Activated CD4-positive, alpha-beta T cell treated with anti-CD3 and anti-CD28 coated beads, Interleukin-2, amount 50 U/mL, for 24 hours (primary cell): ENCODE measurements at places on chromosomes 2 and 18.

- DNase-seq: no peak
Observed at GRCh38 chr2:38074764-38075506, 1.0 kb downstream of the CYP1B1 start.

DNA sequence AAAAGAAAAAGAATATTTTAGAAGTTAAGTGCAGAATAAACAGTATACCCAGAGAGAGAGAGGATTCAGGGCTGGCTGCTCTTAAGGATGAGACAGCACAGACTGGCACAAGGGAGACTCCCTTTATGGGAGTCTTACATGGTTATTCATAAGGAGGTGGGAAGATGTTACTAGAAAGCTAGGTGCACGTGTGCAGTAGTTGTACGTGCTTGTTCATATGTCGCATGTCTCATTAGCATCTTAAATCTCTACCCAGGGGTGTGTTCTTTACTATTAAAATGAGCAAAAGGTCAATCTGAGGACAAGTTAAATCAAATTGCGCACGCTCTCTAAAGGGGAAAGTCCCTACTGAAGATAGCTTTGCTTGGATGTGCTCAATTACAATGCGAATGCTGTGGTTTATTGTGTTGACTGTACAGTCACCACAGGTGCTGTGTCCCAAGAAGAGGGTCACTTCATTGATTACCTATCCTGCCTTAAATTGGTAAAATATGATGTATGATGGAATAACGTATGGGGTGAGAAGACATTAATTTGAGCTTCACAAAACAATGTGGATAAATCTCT, 368.0 kb upstream of the SPHKAP start:
- no peak for DNase-seq

DNA sequence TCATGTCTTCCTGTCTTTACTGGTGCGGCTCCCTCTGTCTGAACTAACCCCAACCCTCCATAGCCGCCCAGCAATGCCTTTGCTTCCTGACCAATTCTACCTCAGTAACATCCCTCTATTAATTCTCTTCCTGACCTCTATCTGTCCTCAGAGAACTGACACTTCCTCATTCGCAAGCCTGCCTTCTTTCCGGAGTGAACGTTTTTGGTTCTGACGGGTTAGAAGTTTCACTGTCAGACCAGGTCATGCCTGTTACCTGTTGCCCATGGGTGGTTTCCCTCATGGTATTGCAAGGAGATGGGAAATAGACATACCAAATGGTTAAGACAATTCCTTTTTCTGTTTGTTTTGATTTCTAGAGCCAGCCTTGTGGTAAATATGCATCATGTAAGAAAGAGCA, 453.4 kb upstream of the SLC14A2 start:
- DNase-seq: no peak

DNA sequence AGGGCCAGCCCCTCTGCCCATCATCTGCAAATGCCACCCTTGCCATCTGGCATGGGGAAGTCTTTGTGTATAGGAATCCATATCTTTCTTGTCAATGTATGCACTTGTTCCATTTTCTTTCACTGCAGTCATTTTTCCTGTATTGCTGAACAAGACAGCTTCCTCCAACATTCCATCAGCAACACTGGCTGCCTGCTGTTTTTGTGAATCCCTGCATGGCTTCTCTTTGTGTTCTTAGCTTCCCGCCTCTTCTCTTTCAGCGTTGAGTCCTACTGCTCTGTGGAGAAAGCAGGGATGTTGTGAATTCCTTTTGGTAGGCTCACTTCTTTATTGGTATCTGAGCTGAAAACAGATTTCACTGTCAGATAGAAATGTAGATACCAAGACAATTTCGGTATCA, 150.0 kb downstream of the LPIN1 start:
- no peak for DNase-seq

DNA sequence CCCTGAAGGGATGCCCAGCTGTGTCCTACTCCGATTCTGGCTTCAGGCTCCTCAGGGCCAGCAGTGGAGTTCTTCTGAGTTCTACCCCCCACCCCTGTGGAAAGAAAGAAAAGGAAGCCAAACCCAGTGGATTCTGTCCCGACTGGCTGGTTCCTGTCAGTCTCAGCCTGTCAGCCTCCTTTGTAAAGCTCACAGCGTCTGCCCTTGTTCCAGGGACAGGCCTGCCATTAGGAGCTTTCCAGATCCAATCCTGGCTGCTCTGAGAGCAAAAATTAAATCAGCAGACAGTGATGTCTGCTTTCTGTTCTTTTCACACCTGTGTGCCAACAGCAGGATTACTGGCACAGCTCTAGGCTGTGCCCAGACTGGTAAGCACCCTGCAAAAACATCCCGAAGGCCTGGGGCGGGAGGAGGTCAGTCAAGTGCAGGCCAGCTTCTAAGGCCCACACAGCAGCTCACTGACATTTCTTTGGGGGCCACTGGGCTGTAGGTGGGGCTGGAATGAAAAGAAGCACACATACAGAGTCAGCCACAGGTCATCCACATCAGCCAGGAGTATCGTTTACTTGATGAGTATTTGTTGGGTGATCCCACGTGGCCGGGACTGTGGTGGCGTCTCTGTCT, 69.1 kb downstream of the EHD3 start:
- DNase-seq: no peak

- DNase-seq: peak; percentile 88
Observed at GRCh38 chr2:96157649-96158553, 12.7 kb upstream of the DUSP2 start.

DNA sequence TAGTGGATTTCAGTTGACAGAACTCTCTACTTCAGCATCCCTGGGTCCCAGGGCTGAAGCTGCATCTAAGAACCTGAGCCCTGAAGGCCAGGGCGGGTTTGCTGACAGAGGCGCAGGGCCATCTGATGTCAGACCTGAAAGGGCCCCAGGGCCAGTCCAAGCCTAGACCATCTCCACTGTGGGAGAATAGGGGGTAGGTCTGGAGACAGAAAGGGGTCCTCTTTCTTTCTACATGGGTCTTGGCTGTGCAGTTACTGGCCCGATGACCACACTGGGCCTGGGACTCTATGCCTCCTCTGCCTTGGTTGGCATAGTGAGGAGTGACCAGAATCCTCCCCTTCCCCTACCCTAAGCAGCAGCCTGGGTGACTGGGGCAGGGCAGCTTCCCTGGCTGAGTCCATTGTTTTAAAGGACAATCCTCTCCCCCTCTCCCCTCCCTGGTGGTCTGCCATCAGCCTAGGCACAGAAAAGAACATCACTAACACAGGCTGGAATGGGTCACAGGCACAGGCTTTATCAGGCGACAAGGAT, 34.5 kb downstream of the HS1BP3 start:
- DNase-seq: no peak

- DNase-seq: no peak
Observed at GRCh38 chr2:25365241-25365640, 23.5 kb upstream of the DNMT3A start.

DNA sequence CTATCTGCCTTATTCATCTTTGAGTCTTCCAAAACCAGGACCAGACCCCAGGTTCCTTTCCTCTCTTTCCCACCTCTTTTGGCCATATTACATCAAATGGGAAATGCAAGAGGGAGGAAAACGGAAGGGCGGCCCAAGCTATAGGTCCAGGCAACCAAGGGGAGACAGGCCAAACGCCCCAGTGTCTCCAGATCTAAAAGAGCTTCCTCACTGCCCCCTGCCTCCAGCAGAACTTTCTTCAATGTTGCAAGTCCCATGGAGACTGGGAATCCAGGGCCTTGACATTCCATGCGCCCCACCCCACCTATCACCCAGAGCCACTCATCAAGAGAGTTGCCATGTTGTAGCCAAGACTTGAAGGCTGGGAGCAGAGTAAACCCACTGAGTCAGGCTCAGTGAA, 15.4 kb downstream of the TNS1 start:
- DNase-seq: no peak

DNA sequence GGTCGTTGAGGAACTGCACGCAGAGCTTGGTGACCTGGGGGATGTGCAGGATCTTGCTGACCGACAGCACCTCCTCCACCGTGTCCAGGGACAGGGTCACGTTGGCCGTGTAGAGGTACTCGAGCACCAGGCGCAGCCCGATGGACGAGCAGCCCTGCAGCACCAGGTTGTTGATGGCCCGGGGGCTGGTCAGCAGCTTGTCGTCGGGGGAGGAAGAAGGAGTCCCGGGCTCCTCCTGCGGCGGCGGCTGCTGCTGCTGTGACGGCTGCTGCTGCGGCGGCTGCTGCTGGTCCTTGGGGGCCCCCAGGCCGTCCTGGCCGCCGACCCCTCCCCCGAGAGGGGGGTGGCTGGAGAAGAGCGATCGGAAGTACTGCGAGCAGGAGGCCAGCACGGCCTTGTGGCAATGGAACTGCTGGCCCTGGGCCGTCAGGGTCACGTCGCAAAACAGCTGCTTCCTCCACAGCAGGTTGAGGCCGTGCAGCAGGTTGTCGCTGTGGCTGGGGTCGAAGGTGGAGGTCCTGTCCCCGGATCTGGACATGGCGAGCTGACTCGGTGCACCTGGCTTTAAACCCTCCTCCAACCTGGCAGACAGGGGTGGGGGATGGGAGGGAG, 2.7 kb downstream of the KLHL14 start:
- DNase-seq: no peak

DNA sequence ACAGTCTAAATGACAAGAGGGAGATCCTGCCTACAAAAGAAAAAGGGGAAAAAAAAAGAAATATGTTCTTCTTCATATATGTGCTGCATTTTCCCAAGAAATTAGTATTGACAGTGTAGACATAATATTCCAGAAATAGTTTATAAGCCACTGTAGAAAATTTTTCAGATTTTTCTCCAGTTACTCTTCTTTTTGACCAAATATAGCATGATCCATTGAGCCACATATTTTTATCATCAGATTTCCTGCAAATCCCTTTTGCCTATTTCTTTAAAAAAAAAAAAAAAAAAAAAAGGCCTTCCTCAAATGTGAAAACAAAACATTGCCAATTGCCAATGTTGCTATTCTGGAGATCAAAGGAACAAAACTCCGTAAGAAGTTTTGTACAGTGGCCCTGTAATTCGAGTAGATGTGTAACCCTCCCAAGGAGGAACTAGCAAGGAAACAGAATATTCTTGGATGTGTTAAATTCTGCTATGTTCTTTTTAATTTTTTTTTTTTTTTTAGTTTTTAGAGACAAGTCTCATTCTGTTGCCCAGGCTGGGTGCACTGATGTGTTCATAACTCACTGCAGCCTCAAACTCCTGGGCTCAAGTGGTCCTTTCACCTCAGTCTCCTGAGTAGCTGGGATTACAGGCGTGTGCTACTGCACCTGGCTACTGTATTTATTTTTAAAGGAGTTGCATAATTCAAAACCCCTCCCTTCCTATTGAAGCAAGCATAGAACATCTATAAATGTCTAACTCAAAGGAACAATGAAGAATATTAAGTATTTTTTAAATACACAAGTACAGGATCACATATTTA, 12.5 kb upstream of the CABYR start:
- DNase-seq: no peak

GRCh38 chr2:54855434-54855833, 132.0 kb downstream of the EML6 start:
- DNase-seq: no peak

DNA sequence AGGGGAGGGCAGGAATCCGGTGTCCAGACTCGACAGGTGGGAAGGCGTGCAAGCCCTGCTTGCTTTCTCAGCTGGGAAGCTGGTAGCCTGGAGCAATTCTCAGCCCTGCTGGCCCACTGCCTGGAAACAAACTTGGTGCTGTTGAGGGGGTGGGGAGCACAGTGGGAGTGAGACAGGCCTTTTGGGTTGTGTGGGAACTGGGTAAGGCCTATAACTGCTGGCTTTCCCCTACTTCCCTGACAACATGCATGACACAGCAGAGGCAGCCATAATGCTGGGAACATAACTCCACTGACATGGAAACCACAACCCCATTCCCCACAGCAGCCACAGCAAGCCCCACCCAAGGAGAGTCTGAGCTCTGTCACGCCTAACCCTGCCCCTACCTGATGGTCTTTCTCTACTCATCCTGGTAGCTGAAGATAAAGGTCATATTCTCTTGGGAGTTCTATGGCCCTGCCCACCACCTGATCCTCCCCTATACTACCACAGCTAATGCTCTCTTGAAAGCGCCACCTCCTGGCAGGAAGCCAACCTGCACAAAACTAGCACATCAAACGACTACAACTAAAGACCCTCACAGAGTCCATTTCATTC, 122.9 kb upstream of the ACVR1C start:
- DNase-seq: no peak

- no peak for DNase-seq
Observed at GRCh38 chr2:216936954-216937357, 77.1 kb upstream of the TNP1 start.

- no peak for DNase-seq
Observed at GRCh38 chr18:3491981-3492555, 42.1 kb downstream of the TGIF1 start.

- no peak for DNase-seq
Observed at GRCh38 chr2:871175-871727, 79.4 kb upstream of the SNTG2 start.

DNA sequence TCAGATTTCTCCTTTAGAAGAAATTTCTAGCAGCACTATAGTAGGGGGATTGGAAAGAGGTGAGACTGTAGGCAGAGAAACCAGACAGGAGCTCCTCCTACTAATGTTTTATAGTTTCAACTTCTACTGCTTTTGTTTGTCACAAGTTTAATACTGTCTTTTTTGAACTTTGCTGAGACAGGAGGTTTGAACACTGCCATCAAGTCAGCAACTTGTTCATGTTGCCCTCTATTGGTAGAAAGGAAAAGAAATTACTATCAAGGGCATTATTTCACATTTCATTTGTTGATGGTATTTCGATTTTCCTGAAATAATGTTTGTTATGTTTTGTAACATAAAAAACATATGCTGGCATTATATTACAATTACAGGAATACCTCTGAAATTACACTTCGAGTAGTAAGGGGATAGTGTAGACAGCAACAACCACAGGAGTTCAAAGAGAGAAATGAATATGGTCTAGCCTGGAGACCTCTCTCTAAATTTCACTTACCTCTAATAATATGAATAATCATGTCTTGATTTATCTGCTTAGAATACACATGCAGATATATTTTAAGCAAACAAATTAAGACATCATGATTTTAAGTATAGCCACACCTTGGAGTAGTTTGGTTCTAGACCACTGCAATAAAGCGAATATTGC, 12.4 kb upstream of the CCDC88A start:
- no peak for DNase-seq

- no peak for DNase-seq
Observed at GRCh38 chr18:68244786-68245185, 470.1 kb downstream of the TMX3 start.

DNA sequence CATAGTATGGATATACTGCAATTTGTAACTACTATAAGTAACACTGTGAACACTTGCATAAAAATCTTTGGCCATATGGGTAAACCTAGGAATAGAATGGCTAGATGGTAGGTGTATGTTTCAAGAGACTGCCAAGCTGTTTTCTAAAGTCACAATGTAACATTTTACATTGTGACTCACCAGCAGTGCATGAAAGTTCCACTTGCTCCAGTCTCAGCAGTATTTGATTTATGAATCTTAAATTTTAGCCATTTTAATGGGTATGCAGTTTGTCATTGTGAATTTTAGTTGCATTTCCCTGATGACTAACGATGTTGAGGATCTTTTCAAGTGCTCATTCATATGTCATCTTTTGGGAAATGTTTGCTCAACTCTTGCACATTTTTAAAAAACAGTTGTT, 86.1 kb downstream of the FARSB start:
- no peak for DNase-seq
